ENCODE measurements at places on chromosomes 1 and 21. TPM values are rescaled to one million over a fixed set of nuclear protein-coding genes. Genes with fewer than 3 reads are reported as not detected.

DNA sequence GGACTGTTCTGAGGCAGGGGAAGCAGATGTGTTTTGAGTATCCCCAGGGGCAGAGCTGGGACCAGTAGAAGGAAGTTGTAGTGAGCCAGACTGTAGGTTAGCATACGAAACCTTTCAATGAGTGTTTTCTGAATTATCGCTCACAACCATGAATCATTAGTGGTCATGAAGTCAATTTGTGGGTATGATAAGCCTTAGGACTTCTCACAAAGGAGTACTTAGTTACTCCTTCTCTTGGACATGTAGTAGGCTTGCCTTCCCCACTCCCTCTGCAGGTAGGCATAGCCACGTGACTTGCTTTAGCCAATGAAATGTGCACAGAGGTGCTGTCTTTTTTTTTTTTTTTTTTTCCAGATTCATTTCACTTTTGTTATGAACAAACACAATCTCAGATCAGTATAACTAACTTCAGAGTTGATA is 23.9 kb upstream of the FAAH start:
- no peak for DNase-seq
- no peaks in the 10 kb centered on the region for H3K36me3 ChIP-seq
- H3K27ac ChIP-seq: no peak overlapping the region
- no peak overlapping the region for H3K4me3 ChIP-seq
- no peaks in the 10 kb centered on the region for H3K4me1 ChIP-seq
- no peaks in the 10 kb centered on the region for H3K27me3 ChIP-seq

- H3K27ac ChIP-seq: peak overlapping the region; percentile 89
- H3K4me3 ChIP-seq: peak overlapping the region; percentile 72
- H3K27me3 ChIP-seq: no peaks in the 10 kb centered on the region
- H3K4me1 ChIP-seq: peaks cover 10% of the 10 kb centered on the region
- DNase-seq: no peak
Measured at GRCh38 chr1:202811296-202812175, 782 bp downstream of the PCAT6 start.

- H3K27me3 ChIP-seq: no peaks in the 10 kb centered on the region
- no peaks in the 10 kb centered on the region for H3K36me3 ChIP-seq
- DNase-seq: no peak
- no peak overlapping the region for H3K27ac ChIP-seq
- no peaks in the 10 kb centered on the region for H3K4me1 ChIP-seq
- H3K4me3 ChIP-seq: no peak overlapping the region
Measured at GRCh38 chr1:68954841-68955240, 458.0 kb upstream of the DEPDC1 start.

DNA sequence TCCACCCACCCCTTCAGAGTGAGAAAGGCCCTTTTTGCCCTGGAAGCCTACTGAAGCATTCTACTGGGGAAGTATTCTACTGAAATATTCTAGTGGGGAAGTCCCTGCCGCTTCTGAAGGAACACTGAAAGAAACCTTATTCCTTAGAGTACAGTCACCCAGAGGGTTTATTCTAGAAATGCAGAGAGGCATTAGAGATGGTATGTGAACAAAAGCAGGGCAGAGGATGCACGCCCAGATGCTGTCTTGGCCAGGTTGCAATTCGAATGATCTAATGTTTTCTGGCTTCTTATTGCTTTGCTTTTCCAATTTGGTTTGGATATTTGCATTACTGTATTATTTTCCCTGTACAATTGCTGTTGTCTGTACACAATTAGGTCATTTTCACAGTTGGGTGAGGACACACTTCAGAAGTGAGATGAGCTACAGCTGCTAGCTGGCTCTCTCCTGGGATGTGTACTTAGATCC is 37.1 kb downstream of the CCN1 start:
- H3K27ac ChIP-seq: no peak overlapping the region
- peaks cover 6% of the 10 kb centered on the region for H3K4me1 ChIP-seq
- no peak overlapping the region for H3K4me3 ChIP-seq

GRCh38 chr1:15850471-15851001 is 3.0 kb downstream of the SPEN start:
- peak overlapping the region; percentile 74 for H3K4me3 ChIP-seq
- peak overlapping the region; percentile 94 for H3K27ac ChIP-seq
- H3K27me3 ChIP-seq: no peaks in the 10 kb centered on the region

DNA sequence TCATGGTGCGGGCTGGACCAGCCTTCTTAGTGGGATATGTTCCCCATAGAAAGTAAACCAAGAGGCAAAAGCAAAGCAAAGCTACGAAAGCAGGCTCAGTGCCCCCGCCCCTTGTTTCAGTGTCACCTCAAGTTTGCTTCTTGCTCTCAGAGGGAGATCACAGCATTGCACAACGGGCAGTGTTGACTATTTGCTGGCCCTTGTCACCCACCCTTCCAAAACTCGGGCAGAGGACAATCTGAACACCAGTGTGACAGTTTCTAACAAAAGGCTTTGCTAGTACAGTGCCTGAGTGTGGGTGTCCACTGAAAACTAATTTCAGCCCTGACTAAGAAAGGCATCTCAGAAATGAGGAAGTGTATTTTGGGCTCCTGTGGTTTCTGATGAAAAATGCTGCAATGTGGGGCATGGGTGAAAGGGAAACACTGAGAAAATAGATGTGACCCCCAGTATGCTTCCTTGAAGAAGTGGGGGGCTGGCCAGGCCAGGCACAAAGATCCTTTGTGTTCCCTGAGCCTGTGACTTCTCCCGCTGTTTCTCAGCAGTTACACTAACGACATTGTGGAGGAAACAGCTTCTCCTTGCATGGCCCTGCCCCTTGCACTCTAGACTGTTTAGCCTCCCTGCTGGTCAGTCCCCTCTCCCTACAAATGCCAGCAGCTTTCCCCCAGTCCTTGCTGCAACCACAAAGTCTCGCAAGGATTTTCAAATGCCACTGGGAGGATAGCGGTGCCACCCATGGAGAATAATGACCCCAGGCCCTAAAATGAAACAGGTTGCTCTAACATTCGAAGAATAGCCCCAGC is 33.3 kb upstream of the KCNE1 start:
- no peaks in the 10 kb centered on the region for H3K36me3 ChIP-seq
- H3K27me3 ChIP-seq: no peaks in the 10 kb centered on the region
- H3K4me1 ChIP-seq: no peaks in the 10 kb centered on the region
- peak overlapping the region; percentile 66 for H3K27ac ChIP-seq
- no peak for DNase-seq
- no peak overlapping the region for H3K4me3 ChIP-seq

DNA sequence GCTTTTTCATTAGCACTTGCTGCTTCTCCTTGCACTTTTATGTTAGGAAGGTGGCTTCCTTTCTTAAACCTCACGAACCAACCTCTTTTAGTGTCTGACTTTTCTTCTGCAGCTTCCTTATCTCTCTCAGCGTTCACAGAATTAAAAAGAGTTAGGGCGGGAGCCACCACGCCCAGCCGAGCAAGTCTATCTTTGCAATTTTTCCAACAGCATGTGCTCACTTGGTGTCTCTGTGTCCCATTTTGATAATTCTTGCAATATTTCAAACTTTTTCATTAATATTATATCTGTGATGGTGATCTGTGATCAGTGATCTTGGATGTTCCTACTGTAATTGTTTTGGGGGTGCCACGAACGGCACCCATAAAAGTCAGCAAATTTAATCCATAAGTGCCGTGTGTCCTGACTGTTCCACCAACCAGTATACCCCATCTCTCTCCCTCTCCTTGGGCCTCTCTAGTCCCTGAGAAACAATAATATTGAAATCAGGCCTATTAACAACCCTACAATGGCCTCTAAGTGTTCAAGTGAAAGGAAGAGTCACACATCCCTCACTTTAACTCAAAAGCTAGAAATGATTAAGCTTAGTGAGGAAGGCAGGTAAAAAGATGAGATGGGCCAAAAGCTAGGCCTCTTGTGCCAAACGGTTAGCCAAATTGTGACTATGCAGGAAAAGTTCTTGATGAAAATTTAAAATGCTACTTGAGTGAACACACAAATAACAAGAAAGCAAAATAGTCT is 15.9 kb upstream of the ITPKB start:
- DNase-seq: no peak
- H3K27ac ChIP-seq: no peak overlapping the region
- H3K27me3 ChIP-seq: no peaks in the 10 kb centered on the region
- no peaks in the 10 kb centered on the region for H3K4me1 ChIP-seq
- H3K36me3 ChIP-seq: no peaks in the 10 kb centered on the region
- H3K4me3 ChIP-seq: no peak overlapping the region

GRCh38 chr1:54848134-54848948 is 38.7 kb downstream of the DHCR24 start:
- H3K36me3 ChIP-seq: no peaks in the 10 kb centered on the region
- peaks cover 15% of the 10 kb centered on the region for H3K4me1 ChIP-seq
- H3K27me3 ChIP-seq: no peaks in the 10 kb centered on the region
- no peak overlapping the region for H3K4me3 ChIP-seq

GRCh38 chr1:115430441-115431158 is 92.6 kb upstream of the NGF start:
- DNase-seq: no peak
- no peak overlapping the region for H3K4me3 ChIP-seq
- no peak overlapping the region for H3K27ac ChIP-seq
- no peaks in the 10 kb centered on the region for H3K36me3 ChIP-seq

The HTR6 gene
- not detected for total RNA-seq

The FCGR2B gene
- total RNA-seq: 21.2 TPM

The OXCT2 gene
- 9.4 TPM for total RNA-seq

The GPR3 gene
- total RNA-seq: not detected

The OBSCN gene
- 8.5 TPM for total RNA-seq
